ENCODE measurements at places on chromosomes 11 and 22.

GRCh38 chr11:31818874-31819331 lies 7.8 kb upstream of the PAX6 start:
- no peak for DNase-seq

GRCh38 chr11:6413791-6414201 lies 5.1 kb downstream of the APBB1 start:
- peak; percentile 57 for DNase-seq

DNA sequence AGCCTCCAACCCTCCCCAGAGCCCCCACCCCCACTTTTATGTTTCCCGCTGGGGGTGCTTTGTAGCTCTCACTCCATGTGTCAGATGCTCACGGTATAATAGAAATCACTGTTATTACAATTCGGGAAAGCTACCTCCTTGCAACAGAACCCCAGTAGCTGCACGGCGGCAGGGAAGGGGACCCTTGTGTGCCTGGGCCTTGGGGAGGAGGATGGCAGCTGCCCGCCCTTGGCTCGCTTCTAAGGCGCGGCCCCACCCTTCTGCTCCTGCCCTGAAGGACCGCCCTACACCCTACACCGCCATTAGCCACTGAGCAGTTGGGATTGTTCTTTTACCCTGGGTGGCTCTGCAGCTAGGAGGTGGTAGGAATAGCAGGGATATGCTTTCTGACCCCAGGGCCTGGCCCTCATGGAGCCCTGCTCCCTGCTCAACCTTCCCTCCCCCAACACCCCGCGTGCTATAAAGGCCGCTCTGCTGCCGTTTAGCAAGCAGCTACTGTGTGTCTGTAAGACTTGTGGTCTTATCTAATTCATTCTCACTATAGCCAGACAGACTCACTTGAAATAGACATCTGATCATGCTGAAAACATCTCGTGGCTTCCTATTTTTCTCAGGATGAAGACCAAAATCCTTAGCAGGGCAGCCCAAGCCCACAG lies 219.7 kb downstream of the CEP164 start:
- peak; percentile 41 for DNase-seq

- no peak for DNase-seq
Observed at GRCh38 chr11:128367573-128367972, 219.8 kb downstream of the ETS1 start.

DNA sequence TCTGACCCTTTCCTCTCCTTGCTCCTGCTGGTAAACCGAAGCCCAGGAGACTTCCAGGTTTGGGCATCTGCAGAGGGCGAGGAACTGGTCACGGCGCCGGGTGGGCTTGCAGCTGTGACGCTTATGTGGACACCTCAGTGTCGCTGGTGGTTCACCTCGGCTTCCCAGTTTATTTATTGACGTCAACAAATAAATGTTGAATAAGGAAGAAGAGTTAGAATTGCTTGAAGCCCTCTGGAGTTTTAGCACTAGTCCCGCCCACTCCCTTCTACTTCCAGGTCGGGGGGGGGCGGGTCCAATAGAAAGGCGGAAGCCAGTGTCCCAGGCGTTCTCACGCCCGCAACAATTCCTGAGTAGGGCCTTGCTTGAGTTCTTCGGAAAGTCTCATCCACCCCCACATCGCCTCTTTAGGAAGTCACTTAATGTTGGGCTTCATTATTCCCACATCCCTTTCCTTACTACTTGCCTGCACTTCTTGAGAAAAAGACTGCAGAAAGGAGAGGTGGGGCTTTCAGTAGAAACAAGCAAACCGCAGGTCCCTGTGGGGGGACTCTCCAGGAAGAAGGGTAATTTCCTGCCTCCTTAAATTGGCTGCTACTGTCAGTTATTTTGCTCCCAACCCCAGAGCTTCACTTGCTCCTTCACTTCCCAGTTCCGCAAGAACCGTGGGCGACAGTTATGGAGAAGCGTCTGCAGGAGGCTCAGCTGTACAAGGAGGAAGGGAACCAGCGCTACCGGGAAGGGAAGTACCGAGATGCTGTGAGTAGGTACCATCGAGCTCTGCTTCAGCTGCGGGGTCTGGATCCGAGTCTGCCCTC lies at the start of gene TTC9C:
Gene TTC9C (plus strand): TSS at position 316 of the 818 bp plus-strand sequence. CDS start 363 bp downstream, at position 679.
- DNase-seq, result peak; percentile 88

GRCh38 chr22:19169002-19169946 lies 9.3 kb downstream of the SLC25A1 start:
- DNase-seq, result no peak

All from NCI-H1417 (cell line).